ENCODE measurements at places on chromosomes 5 and 9.
A peak's percentile ranks its signal among the peaks of the same experiment; 100 is the strongest.

DNA sequence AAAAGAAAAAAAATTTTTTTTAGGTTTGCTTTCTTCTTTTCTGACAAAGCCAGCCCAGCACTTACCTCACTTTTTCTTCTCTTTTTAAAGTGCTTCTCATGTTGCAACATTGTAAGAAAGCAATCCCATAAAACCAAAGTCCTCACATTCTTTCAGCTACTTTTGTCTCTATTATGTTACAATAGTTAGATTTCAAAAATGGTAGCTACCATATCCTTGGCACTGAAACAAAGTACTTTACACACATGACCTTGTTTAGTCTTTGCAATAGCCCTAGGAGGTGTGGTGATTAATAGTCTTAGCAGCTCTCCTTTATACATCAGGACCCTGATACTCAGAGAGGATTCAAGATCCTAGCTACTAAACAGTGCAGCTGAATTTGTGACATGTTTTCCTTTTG, 23.5 kb upstream of the CARTPT start:
- no peaks in the 10 kb centered on the region for H3K36me3 ChIP-seq
- peaks cover 10% of the 10 kb centered on the region for H3K27me3 ChIP-seq
- no peak overlapping the region for H3K27ac ChIP-seq
- H3K4me3 ChIP-seq = no peak overlapping the region
- peaks cover 20% of the 10 kb centered on the region for H3K4me1 ChIP-seq
- no peak for ATAC-seq

DNA sequence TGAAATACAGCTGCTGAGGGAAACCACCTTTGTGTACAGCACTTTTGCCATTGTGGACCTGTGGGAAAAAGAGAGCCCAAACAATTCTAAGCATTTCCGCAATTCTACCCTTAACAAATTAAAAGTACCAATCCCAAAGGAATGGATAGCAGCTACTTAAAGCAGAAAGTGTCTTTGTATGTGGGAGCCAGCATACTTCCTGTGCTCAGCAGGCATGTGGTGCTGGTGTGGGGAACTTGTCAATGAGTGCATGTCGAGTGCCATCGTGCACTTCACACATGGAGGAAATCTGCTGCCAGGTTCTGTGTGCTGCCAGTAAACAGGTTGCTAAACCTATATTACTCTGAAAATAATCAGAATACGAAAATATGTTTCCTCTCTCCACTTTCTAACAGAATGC, 399.0 kb downstream of the LRRC70 start:
- no peaks in the 10 kb centered on the region for H3K27me3 ChIP-seq
- no peak for ATAC-seq
- no peaks in the 10 kb centered on the region for H3K4me1 ChIP-seq
- no peaks in the 10 kb centered on the region for H3K36me3 ChIP-seq

GRCh38 chr5:161167016-161167767, 315.2 kb upstream of the ATP10B start:
- H3K4me1 ChIP-seq = no peaks in the 10 kb centered on the region
- no peak overlapping the region for H3K27ac ChIP-seq
- H3K36me3 ChIP-seq = no peaks in the 10 kb centered on the region
- H3K4me3 ChIP-seq = no peak overlapping the region
- ATAC-seq = no peak

DNA sequence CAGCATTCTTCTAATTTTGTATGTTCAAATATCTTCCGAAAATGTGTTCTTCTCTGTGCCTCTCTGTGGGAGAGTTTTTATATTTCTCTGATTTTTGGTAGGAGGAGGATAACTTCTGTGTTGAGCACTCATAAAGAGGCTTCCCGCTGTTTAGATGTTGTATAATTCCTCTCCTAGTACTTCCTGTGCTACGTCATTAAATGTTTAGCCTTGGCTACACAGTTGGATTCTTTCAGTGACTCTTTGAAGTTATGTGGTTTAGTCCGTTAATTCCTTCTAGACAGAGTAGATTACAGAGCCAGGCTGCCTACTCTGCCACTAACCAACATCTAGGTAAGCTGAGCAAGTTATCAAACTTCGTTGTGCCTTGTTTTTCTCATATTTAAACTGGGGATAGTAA, 302.6 kb downstream of the OSTF1 start:
- no peak overlapping the region for H3K4me3 ChIP-seq
- H3K4me1 ChIP-seq = no peaks in the 10 kb centered on the region
- ATAC-seq = no peak

DNA sequence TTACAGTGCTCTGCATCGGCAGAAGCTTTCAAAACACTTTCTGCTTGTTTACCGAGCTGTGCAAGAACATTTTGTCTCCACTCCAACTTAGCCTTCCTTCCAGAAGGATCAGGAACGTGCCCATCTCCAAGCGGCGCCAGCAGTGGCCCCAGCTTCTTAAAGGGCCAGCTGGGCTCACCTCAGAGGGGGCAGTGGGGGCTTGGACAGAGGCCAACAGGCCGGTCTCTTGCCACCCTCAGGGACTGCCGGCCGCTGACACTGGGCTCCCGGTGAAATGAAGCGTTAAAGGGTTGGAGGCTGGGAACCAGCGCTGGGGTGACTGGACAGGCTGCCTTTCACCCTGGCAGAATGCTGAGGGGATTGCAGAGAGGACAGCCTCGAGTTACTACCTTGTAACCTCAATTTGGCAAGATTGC, 67.0 kb upstream of the RNU6ATAC start:
- no peak overlapping the region for H3K27ac ChIP-seq
- H3K36me3 ChIP-seq = no peaks in the 10 kb centered on the region
- H3K4me3 ChIP-seq = no peak overlapping the region
- no peak for ATAC-seq

DNA sequence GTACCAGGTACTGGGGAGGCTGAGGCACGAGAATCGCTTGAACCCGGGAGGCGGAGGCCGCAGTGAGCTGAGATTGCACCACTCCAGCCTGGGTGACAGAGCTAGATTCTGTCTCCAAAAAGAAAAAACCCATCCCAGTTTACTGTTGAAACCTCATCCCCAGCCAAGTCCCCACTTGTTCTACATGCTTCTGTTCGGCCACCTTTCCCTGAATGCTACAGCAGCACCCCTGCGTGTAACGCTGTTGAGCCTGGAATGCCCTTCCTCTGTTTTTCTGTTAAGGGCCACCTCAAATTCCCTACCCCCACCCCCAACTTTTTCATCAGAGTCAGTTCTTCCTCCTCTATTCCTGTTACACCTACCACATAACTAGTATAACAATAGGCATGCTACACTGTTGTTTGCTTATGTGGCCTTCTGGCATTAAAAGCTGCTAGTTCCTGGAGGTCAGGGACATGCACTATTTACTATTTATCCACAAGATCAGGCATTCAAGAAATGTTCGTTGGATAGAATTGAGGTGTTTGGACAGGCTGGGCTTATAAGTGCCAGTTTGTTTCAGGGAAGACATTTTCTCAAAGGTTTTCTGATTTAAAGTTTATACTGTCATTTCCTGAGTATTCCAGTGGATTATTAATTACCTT, 47.1 kb upstream of the C5orf47 start:
- no peaks in the 10 kb centered on the region for H3K27me3 ChIP-seq
- no peak overlapping the region for H3K4me3 ChIP-seq
- no peak overlapping the region for H3K27ac ChIP-seq
- no peaks in the 10 kb centered on the region for H3K4me1 ChIP-seq
- no peak for ATAC-seq

GRCh38 chr5:26390608-26391007, 647.8 kb downstream of the CDH9 start:
- no peaks in the 10 kb centered on the region for H3K27me3 ChIP-seq
- H3K4me1 ChIP-seq = no peaks in the 10 kb centered on the region
- H3K4me3 ChIP-seq = no peak overlapping the region
- H3K27ac ChIP-seq = no peak overlapping the region
- H3K36me3 ChIP-seq = no peaks in the 10 kb centered on the region

DNA sequence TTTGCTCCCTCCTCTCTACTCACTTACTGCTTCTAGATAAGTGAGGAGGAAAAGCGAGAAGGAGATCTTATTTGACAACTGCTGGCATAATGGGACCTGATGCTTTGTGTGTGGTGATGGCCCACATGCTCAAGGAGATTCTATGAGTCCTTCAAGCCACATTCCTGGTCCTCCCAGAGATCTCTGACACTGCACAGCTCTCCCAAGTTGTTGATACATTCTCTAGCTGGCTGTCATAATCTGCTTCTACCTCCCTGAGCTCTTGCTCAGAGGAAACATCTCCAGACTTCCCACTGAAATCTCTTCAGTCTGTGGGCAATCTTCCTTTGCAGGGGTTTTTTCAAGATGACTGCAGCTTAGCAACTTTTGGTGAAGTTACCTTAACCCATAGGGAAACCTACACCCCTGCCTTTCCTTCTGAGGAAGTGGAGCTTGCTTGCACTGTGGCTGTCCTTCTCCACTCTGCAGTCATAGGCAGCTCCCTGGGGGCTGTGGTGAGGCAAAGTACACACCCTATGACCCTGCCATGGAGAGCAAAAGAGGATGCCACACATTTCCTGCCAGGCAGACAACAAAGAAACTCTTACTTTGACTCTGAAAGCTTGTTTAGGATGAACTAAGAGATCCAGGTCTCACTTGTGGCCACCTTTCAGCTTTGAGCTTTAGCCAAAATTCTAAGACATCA, 163.8 kb downstream of the TMEM38B start:
- H3K36me3 ChIP-seq = peaks cover 9% of the 10 kb centered on the region
- H3K4me1 ChIP-seq = peaks cover 25% of the 10 kb centered on the region
- no peak overlapping the region for H3K27ac ChIP-seq
- H3K27me3 ChIP-seq = no peaks in the 10 kb centered on the region
- no peak overlapping the region for H3K4me3 ChIP-seq
- ATAC-seq = peak; percentile 89

- no peaks in the 10 kb centered on the region for H3K36me3 ChIP-seq
- H3K4me1 ChIP-seq = no peaks in the 10 kb centered on the region
- no peak overlapping the region for H3K27ac ChIP-seq
- ATAC-seq = no peak
Measured at GRCh38 chr5:125129151-125129806, 382.8 kb upstream of the ZNF608 start.

DNA sequence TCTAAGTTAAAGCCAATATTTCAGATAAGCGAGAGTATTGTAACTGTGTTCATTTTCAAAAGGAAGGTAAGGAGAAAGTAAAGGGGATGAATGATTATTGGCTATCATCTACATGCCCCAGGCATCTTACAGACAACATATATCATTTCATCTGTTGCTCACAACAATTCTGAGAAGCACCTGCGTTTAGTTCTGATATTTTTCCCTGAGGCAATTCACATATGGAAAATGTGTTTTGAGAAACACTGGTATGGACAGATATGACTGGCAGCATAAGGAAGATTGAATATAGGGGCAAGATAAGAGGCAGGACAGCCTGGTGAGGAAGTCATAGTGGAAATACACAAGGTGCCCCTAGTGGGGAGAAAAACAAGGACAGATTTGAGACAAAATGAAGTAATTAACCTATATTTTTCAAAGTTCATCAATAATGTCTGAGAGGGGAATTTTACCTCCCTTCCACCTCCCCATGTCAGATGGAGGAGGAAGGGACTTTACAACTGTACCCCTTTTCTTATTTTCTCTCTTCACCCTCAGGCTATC, 87.7 kb upstream of the TRIM32 start:
- H3K27ac ChIP-seq = no peak overlapping the region
- no peak for ATAC-seq
- no peaks in the 10 kb centered on the region for H3K36me3 ChIP-seq
- no peaks in the 10 kb centered on the region for H3K27me3 ChIP-seq
- H3K4me1 ChIP-seq = no peaks in the 10 kb centered on the region
- H3K4me3 ChIP-seq = no peak overlapping the region

DNA sequence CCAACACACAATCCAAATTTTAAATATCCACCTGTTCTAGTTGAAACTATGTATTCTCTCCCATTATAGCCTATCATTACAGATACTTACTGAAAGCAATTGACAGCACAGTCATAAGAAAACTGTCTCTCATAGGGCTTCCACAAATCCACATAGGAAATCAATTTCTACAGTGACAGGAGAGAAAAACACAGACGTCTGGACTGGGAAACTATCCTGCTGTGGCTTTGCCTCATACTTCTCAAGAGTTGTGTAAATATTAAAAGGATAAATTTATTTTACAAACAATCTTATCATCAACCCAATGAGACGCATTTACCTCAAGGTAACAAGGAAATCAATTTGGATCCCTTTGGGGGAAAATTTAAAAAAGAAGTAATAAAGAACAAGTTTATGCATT, 517.5 kb downstream of the EFNA5 start:
- no peak for ATAC-seq
- no peaks in the 10 kb centered on the region for H3K4me1 ChIP-seq
- H3K27me3 ChIP-seq = no peaks in the 10 kb centered on the region
- no peaks in the 10 kb centered on the region for H3K36me3 ChIP-seq

- H3K36me3 ChIP-seq = no peaks in the 10 kb centered on the region
- ATAC-seq = no peak
- no peaks in the 10 kb centered on the region for H3K4me1 ChIP-seq
- no peaks in the 10 kb centered on the region for H3K27me3 ChIP-seq
Measured at GRCh38 chr5:30765227-30765626, 428.3 kb upstream of the CDH6 start.

- H3K4me1 ChIP-seq = peaks cover 14% of the 10 kb centered on the region
- no peaks in the 10 kb centered on the region for H3K36me3 ChIP-seq
- H3K27ac ChIP-seq = no peak overlapping the region
- H3K4me3 ChIP-seq = no peak overlapping the region
- no peak for ATAC-seq
Measured at GRCh38 chr5:159913048-159913447, 3.2 kb upstream of the ADRA1B start.

DNA sequence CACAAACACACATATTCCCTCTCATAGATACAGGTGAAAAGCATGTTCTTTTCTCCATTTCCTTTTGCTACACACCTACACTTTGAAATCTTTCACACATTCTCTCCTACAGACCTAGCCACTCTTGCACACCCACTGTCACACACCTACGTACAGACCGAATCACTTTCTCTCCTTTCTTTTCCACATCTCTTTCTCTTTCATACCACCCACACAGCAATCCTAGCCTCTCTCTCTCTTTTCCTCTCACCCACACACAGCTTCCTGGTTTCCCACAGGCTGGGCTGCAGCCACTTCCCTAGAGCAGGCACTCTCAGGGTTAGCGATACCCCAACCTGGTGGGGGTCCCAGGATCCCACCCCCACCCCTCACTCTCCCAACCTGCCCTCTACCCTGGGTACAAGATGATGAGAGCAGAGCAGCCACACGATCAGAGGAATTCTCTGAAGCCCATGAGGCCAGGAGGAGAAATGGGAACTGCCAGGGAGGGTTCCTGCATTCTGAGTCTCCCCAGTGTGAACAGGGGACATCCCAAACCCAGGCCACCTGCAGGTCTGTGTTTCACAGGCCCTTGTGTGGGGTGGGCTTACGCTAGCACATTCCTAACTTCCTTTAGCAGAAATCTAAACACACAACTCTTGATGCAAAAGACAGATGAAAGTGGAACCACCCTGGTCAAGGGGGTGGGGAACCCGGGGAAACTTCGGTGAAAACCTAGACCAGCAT, 17.1 kb upstream of the SYNPO start:
- peaks cover 48% of the 10 kb centered on the region for H3K4me1 ChIP-seq
- no peaks in the 10 kb centered on the region for H3K36me3 ChIP-seq
- peak overlapping the region; percentile 96 for H3K4me3 ChIP-seq
- no peaks in the 10 kb centered on the region for H3K27me3 ChIP-seq
- no peak for ATAC-seq

GRCh38 chr5:56282216-56282615, 49.1 kb upstream of the ANKRD55 start:
- no peaks in the 10 kb centered on the region for H3K27me3 ChIP-seq
- peaks cover 5% of the 10 kb centered on the region for H3K4me1 ChIP-seq
- no peak overlapping the region for H3K4me3 ChIP-seq
- ATAC-seq = no peak

GRCh38 chr9:99430301-99430700, 208.2 kb downstream of the SEC61B start:
- no peak for ATAC-seq
- peaks cover 33% of the 10 kb centered on the region for H3K4me1 ChIP-seq
- no peak overlapping the region for H3K4me3 ChIP-seq
- peaks cover 12% of the 10 kb centered on the region for H3K36me3 ChIP-seq

- no peaks in the 10 kb centered on the region for H3K27me3 ChIP-seq
- ATAC-seq = no peak
- H3K36me3 ChIP-seq = no peaks in the 10 kb centered on the region
- peak overlapping the region; percentile 99 for H3K4me3 ChIP-seq
Measured at GRCh38 chr9:70421272-70422180, 7.1 kb upstream of the KLF9 start.

Measured in stimulated activated memory B cell treated with anti-CD40 and anti-IgM and Interleukin-4, amounts not matched to agents 10 μg/mL and 1 μg/mL and 100 μg/mL, for 72 hours (primary cell).